ENCODE measurements at places on chromosomes 1 and 21.

DNA sequence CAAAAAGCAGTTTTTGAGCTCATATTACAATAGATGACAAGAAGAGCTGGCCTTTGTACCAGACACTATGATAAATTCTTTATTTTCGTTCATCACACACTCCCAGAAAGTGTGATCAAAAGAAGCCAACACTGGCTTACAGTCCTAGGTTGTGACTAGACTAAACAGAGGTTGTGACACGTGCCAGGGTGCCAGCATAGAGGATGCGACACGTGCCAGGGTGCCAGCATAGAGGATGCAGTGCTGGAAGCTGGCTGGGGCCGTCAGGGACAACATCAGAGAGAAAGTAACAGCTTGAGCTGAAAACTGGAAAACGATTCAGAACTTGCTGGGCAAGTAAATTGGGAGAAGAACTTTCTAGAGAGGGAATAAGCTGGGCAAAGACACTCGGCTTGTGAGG is 2.2 kb downstream of the MTARC1 start:
- DNase-seq = no peak

GRCh38 chr1:22053017-22053860 is 730 bp downstream of the CDC42 start:
- peak; percentile 48 for DNase-seq

DNA sequence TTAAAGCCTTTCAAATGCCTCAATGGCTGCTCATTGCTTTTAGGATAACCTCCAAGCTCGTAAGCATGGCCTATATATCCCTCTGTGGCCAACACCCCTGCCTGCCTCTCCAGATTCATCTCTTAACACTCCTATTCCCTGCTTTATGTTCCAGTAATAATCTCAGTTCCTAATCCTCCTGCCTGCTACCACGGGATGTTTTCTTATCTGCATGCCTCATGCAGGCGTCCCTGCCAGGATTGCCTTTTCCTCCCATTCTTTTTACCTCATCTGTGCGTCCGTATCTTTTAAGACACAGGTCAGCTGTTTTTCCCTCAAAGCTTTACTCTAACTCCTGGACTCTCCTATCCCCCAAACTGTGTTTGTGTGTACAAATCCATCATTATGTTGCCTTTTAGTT is 36.1 kb downstream of the ZBTB40 start:
- no peak for DNase-seq

DNA sequence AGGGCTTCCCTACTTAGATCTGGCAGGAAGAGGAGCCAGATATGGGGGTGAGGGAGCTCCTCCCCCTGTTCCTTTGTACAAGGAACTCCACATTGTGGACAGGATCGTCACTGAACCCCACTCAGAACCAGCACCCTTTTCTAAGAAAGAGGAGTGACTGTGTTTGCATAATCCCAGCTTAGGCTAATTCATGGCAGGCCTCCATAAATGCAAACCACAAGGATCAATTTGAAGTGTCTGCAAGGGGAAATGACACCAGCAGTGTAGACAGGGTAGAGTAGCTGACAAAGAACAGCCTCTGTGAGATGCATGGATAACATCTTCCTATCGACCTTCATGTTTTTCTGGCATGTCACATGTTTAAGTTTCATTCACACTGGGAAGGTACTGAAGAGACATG is 11.7 kb downstream of the MX1 start:
- DNase-seq = no peak

- no peak for DNase-seq
Observed at GRCh38 chr1:20740781-20741180, 8.3 kb upstream of the SH2D5 start.

DNA sequence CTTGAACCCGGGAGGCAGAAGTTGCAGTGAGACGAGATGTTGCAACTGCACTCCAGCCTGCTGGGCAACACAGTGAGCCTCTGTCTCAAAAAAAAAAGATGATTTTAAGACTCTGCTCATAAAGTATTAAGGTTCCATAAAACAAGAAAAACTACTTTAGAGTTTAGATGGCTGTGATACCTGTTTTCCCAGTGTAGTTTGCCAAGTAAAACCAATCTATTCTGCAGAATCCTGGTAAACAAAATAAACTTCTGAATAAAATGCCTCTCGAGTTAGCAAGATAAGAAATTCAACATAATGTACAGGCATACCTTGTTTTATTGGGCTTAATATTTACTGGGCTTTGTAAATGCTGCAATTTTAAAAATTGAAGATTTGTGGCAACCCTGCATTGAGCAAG is 30.8 kb downstream of the LTN1 start:
- DNase-seq = no peak

GRCh38 chr1:9699361-9699760 is 47.8 kb downstream of the PIK3CD start:
- DNase-seq = no peak

GRCh38 chr1:210915890-210916507 is 217.9 kb downstream of the KCNH1 start:
- DNase-seq = no peak

Data from T-helper 17 cell (primary cell).